ENCODE measurements at places on chromosomes 5 and 9.
A peak's percentile ranks its signal among the peaks of the same experiment; 100 is the strongest.

DNA sequence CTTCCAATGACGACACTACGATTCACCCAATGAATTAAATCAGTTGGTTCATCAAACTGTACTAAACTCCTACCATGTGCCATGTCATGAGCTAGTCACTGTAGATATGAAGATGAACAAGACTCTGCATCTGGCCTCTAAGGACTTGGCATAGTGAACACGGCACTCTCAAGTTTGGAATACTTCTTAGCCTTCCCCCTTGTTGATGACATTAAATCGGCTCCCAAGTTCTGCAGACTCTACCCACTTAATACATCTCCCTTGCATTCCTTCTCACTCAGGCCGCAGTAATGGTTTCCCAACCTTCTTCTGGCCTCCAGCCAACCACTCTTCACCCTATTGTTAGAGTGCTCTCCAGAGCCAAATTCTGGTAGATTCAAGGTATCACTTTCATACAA, 184.7 kb downstream of the MAPKAP1 start:
- no peak for DNase-seq

GRCh38 chr5:174777583-174777982, 53.2 kb downstream of the MSX2 start:
- DNase-seq, result no peak

GRCh38 chr9:121901616-121902015, 191.5 kb downstream of the TTLL11 start:
- no peak for DNase-seq

DNA sequence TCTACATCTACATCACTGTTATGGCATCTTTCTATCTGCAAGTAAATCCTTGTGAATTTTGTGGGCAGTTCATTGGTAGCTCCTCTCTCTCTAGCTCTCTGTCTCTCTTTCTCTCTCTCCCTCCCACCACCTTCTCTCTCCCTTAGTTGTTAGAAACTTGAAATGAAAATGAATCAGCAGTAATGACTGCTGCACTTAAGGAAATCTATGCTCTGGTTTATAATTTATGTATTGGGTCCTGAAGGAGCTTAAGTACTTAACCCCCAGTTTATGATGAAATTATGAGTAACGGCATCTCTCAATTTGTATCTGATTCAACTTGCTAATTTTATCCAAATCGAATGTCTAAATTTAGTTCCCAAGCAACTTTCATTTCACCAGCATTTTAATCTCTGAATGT, 52.0 kb upstream of the PTGER4 start:
- DNase-seq, result no peak

DNA sequence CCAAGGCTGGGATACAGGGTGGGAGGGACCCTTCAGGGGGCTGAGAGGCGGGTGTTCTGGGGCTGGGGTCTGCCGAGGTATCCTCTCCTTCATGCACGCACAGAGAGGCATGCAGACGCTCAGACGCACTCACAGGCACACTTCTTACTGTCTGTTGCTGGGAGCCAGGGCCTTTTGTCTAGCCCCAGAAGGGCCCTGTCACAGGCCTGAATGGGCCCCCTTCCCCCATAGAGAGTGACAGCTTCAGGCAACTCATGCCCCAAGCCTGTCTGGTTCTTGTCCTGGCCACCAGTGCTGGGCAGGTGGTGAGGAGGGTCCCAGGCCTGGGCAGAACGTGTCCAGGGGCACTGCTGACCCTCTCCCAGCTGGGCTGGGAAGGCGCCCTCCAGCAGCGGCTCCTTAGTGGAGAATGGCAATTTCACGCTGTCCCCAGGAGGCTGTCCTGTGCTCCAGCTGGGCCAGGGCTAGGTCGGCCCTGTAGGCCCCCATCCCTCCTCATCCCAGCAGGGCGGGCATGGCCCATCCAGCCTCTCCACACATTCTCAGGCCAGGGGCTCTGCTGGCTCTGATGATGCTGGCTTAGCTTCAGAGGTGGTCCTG, 45.3 kb downstream of the LMX1B start:
- no peak for DNase-seq

DNA sequence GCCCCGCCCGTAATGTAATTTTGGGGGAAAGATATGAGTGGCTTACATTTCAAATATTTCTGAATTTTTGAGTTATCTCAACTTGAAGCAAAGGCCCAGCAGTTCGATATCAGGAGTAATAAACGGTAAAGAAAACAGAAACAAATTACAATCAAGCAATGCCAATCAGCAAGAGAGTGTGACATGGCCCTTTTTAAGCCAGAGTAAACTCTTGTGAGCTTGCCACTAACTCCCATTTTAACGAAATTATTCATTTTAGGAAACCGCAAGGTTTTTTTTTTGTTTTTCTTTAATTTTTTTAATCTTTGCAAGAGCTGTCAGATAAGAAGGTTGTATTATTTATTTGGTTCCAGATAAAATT, 17.6 kb upstream of the CDK7 start:
- no peak for DNase-seq

GRCh38 chr9:105890046-105890822, 195.9 kb downstream of the TMEM38B start:
- DNase-seq, result no peak

- DNase-seq, result peak; percentile 84
Observed at GRCh38 chr9:36765468-36766341, 193.0 kb downstream of the MELK start.

DNA sequence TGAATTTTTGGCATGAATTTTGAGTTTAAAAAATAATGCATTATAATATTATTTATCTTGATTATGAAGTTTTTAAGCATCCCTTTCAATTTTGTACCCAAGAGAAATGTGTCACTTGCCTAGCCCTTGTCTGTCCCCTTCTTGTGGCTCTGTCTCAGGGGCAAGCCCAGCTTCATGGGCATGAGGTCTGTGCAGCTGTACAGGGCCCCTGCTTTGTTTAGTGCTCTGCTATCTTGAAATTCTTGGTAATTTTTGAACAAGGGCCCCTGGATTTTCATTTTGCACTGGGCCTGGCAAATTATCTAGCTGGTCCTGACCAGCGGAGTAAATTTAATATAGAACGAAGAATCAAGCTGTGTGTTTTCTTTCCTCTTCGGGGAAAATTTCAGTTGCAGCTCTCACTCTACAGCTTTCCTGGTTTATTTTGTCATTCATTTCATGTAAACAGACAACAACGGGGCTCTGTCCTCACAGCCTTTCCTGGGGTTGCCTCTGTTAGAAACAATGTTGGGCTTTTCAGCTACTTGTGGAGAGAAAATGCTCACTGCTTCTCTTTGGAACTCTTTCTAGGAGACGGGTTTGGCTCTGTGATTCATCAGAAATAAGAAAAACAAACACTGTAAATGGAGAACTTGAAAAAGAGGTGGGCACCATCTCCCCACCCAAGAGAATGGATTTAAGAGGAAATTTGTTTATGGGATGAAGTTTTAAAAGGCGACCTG, 41.1 kb downstream of the LIX1 start:
- DNase-seq, result no peak

DNA sequence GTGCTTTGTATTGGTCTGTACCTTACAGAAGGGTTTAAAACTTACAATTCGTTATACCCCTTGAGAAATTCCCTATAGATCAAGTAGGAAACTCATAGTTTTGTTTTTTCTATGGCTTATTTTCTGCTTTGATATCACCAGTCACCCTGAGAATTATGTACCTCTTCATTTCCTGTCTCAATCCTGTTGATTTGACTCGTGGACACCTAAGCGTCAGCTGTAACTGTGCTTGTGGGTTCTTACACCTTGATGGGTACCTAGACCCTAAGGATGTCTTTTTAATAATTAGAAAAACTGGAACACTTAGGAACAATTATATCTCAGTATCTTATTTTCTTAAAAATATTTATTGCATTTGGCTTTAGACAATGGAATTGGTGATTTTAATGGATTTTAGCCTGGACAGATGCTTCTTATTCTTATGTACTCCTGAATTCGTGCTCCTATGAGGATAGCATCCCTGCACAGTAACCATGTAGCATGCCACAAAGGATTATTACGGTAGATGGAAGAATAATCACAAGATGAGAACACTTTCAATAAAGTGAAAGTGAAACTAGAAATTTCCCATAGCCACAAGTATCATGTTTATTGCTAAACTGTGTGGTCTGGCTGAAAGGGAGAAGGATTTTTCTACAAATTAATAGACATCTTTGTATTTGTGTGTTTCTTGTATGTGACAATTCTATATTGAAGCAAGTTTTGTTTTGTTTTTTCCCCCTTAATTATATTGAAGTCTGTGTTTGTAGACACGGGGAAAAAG, 1920.3 kb upstream of the WWC1 start:
- no peak for DNase-seq

DNA sequence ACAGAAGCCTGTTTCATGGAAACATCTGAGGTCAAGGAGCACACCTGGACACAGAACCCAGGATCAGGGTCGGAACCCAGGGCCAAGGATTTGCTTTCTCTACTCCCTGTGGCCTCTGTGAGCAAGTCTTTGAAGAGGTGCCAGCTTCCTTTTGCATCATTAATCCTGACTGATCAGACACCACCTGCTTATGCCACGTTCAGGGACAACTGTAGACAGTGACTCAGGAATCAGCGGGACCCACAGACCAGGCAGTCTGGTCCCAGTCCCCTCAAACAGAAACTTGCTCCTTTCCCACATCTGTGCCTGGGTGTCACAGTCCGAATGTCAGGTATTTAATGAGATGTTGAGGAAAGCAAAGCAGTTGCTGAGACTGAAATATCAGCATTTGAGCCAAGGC, 154.8 kb downstream of the SGCD start:
- DNase-seq, result no peak

GRCh38 chr5:43376496-43377140, 35.6 kb downstream of the CCL28 start:
- no peak for DNase-seq

- DNase-seq, result no peak
Observed at GRCh38 chr5:109714592-109714991, 24.9 kb downstream of the MAN2A1 start.

DNA sequence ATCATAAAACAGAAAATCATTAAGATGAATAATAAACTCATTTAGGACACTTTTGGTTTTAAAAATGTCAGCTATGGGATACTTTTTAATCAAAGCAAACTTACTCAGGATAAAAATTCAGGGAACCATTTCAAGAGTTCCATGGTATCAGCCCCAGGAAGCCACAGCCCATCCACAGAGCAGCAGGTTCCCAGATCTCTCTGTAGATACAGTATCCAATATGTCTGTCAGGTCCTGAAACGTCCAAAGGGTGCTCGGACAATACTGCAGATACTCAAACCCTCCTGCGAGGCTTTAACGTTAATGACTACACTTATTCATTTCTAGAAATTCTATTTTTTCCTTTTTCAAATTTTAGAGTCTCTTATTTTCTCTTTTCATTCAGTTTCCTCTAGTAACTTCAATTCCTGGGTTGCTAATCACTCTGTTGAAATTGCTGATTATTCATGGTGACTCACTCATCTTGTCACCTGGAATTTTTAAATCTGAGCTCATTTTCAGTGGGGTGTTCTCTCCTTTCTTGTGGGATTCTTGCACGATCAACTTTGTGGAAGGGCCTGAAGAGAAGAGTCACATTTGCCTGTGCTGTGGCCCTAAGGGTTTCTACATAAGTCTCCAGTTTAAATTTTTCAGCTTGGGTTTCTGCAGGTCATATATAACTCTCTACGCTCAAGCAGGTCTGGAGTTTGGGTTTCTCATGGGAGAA, 435.8 kb downstream of the CTNND2 start:
- no peak for DNase-seq

- DNase-seq, result no peak
Observed at GRCh38 chr5:116032094-116032517, at the start of gene ARL14EPL. Gene ARL14EPL (plus strand): TSS chr5:116032472. CDS start chr5:116051466, 18,994 bp downstream.

DNA sequence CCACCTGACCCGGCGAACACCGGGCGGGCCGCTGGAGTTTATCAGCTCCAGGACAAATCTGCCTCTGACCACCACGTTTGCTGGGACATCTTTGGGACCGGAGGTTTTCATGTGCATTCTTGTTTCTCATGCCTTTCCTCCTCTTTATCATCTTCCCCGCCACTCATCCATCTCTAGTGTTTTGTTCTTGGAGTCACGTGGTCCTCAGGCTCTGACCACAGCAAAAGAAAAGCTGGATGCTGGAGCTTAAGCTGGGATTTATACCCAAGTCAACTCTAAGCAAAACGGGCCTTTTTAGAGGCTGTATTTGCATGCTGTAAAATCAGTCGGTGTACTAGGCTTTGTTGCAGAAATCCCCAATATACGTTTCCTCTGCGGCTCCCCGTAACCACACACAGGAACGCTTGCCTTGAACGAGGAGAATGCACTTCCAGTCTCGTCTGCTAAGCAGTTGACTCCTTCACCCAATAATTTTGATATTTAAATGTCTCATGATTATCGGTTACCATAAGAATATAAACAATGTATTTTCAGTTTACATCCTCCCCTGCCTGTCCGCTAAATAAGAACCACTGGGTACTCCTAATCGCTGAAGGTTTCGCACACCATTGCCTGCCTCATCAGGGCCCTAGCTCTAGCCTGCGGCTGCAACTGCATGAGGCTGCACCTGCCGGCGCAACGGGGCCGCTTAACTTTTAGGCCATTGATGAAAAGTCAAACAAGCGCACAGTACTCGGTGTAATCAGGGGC, 560 bp upstream of the NDUFS6 start:
- DNase-seq, result peak; percentile 42

GRCh38 chr5:107949688-107950341, 279.1 kb upstream of the EFNA5 start:
- peak; percentile 5 for DNase-seq

DNA sequence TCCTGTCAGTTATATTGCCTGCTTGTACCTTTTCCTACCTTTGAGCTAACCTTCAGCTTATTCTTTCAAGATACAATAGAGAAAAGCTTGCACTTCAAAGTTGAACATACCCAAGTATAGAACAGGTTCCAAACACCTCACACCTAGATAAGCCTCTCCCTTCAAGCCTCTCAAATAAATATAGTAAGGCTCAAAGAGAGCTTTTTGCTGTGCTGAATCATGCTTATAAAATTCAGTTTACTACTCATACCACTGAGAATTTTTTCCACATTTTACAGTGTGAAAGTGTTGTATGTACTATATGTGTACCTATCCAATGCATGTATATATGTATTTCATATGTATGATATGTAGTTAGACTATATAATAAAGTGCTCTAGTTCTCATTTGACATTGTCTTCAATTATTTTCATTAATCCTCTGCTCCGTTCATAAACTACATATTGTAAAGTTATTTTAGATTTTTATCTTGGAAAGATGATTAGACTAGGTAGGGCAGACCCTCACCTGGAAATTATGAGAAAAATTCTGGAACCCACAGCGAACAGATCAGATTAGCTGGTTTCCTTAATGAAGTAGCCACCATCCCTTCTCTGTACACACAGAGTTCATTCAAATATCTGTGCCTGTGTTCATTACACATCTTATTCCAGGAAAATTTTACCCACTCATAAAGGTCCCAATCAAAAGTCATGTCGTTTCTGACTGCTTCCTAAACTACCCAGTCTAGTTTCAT, 149.2 kb upstream of the RGMB start:
- DNase-seq, result no peak

- no peak for DNase-seq
Observed at GRCh38 chr9:12266758-12267157, 426.4 kb upstream of the TYRP1 start.

GRCh38 chr5:140796718-140797095, 2.1 kb downstream of the PCDHA2 start:
- no peak for DNase-seq

All from T-helper 1 cell (primary cell).